ENCODE measurements at places on chromosomes 6 and 20. TPM values are rescaled to one million over a fixed set of nuclear protein-coding genes. Genes with fewer than 3 reads are reported as not detected.

The BCAS4 gene
- polyA plus RNA-seq: 21.4 TPM

The ABHD16B gene
- polyA plus RNA-seq: not detected

The GRIK2 gene
- 0.15 TPM for polyA plus RNA-seq

The BTN1A1 gene
- not detected for polyA plus RNA-seq

The NFATC2 gene
- 0.01 TPM for polyA plus RNA-seq

The EPHA7 gene
- not detected for polyA plus RNA-seq

The RAB32 gene
- polyA plus RNA-seq: 48.6 TPM

The SPTLC3 gene
- 3.6 TPM for polyA plus RNA-seq

The AIF1 gene
- not detected for polyA plus RNA-seq

The HRH3 gene
- not detected for polyA plus RNA-seq

The CLVS2 gene
- not detected for polyA plus RNA-seq

The DEFB132 gene
- polyA plus RNA-seq: not detected

The SRSF3 gene
- polyA plus RNA-seq: 394 TPM

The MUC22 gene
- not detected for polyA plus RNA-seq

The CFAP61 gene
- 0.07 TPM for polyA plus RNA-seq

The ZNF334 gene
- polyA plus RNA-seq: 2.0 TPM

All from mammary epithelial cell (primary cell).